Heart left ventricle (tissue), 16 donors: ENCODE measurements at places on chromosomes 5 and 9. TPM values are rescaled to one million over a fixed set of nuclear protein-coding genes. Genes with fewer than 3 reads are reported as not detected.

Gene PTGER4
- 2.1 TPM for polyA plus RNA-seq

Gene TNC
- polyA plus RNA-seq: 0.53 TPM

Gene DEPDC1B
- polyA plus RNA-seq: 0.10 TPM

Gene CER1
- not detected for polyA plus RNA-seq

Gene PCDHA5
- polyA plus RNA-seq: 0.04 TPM

Gene QRFP
- not detected for polyA plus RNA-seq

Gene LHX3
- polyA plus RNA-seq: not detected

GRCh38 chr5:60826653-60827052, 17.4 kb downstream of the ELOVL7 start:
- DNase-seq: no peak

GRCh38 chr9:108783326-108783725, 72.5 kb downstream of the ACTL7B start:
- DNase-seq: peak; percentile 27

- DNase-seq: no peak
Observed at GRCh38 chr5:119123280-119123679, 52.4 kb downstream of the DMXL1 start.

DNA sequence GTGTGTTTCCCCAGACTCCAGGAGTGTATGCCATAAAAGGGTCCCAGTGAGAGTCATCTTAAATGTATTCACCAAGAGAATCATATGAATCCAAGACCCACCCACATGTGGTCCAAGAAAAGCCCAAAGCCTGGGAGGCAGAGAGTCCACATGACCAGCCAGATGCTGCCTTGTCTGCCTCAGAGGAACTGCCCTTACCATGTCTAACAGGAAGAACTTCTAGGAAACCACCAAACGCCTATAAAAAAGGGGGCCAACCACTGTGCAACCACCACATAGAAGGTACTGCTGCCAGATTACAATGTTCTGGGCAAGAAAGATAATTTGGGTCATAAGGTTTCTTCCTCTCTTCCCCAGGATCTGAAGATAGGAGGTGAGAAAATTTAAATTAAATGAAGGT, 129.8 kb upstream of the SLC24A2 start:
- no peak for DNase-seq

DNA sequence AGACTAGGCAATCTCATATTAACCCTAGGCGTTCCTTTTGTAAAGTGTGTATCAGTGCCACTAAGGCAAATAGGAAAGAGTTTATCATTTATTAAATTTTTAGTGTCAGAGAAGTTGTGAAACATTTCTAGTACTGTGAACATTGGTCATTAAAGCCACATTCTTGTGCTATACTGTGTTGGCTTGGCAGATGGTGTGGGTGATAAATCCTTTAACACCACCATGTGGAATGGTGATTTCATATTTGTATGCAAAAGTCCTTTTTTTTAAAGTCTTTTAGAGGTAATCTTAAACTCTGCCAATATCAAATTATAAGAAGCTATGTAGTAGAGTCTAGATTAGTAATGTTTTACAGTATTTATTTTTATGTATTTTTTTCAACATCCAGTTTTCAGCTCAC, 18.1 kb downstream of the SLC12A2 start:
- no peak for DNase-seq

DNA sequence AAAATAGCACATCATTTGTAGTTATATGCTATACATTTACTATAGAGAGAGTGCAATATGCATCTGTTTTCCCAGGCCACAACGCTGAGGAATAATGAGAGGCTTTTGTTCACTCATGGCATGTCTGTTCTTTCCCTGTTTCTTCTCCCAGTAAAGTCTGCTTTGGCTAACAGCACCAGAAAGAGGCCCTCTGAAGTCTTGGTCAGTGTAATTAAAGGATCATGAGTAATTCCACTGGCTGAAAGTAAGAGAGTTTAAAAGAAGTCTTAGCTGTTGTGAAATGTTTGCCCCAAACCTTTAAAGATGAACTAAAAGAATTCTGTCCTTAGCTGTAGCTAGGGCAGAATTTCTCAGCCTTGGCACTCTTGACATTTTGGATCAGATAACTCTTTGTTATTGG, 228.8 kb downstream of the TLE4 start:
- DNase-seq: no peak

DNA sequence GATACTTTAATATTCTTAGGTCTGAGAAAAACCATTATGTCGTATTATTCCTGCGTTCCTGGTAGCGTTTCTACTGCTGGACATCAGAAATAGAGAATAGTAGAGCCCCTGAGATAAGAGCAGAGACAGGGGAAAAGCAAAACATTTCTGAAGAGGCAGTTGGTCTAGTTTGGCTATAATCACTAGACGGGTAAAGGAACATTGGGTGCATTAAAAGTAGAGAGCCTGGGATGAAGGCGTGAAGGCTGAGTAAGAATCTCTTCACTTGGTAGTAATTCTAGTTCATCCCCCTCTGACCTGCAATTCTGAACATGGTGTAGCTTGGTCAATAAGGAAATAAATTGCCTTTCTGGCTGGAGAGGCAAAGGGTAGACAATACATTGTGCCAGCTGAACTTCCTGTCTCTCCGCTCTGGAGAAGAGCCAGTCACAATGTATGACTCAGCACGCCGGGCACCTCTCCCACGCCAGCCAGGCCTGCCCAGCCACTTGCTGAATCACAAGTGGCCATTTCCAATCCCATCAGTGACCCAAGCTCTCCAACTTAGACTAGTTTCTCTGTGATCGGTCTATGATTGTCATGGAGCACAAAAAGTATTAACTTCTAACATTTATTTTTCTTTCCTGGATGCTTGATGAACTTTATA, 75.4 kb downstream of the STK32A start:
- DNase-seq: peak; percentile 65

- no peak for DNase-seq
Observed at GRCh38 chr5:169272731-169273427, 28.1 kb downstream of the SLIT3 start.

GRCh38 chr9:133606708-133607025, 2.5 kb downstream of the FAM163B start:
- DNase-seq: no peak

DNA sequence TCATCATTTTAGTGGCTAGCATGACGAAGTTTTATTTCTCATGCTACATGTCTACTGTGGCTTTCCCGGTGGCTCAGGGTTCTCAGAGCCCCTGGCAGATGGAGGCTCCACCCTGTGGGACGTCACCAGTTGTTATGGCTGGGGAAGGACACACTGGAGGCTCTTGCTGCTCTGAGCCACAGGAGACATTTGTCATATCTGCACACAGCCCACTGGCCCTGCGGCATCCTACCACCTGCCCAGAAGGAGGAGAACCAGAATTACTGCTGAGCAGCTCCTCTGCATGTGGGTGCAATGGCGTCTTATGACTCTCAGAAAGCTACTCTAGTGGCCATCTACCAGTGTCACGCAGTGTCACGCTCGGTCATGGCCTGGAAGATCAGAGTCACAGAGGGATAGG, 6.6 kb downstream of the OR13J1 start:
- DNase-seq: no peak

GRCh38 chr9:70602321-70603019, 188.0 kb upstream of the KLF9 start:
- peak; percentile 50 for DNase-seq

DNA sequence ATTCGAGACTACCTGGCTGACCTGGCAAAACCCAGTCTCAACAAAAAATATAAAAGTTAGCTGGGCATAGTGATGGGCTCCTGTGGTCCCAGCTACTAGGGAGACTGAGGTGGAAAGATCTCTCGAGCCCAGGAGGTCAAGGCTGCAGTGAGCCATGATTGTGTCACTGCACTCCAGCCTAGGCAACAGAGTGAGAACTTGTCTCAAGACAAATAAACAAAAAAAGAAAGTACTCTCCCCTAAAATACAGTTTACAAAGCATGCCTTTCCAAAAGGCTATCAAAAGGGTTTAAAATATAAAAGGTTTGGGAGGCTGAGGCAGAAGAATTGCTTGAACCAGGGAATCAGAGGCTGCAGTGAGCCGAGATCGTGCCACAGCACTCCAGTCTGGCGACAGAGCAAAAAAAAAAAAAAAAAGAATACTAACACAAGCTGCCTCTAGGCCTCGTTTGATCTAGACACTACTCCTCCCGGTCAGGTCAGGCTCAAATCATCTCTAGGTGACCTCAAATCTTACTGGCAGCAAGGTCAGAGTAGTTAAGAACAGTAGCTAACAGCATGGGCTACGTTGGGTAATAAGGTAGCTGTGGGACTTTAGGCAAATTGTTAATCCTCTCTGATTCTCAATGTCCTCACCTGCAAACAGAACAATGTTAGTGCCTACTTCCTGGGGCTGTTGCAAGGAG, 9.3 kb downstream of the NAIF1 start:
- DNase-seq: no peak

- DNase-seq: no peak
Observed at GRCh38 chr5:40614923-40615585, 64.7 kb upstream of the PTGER4 start.

DNA sequence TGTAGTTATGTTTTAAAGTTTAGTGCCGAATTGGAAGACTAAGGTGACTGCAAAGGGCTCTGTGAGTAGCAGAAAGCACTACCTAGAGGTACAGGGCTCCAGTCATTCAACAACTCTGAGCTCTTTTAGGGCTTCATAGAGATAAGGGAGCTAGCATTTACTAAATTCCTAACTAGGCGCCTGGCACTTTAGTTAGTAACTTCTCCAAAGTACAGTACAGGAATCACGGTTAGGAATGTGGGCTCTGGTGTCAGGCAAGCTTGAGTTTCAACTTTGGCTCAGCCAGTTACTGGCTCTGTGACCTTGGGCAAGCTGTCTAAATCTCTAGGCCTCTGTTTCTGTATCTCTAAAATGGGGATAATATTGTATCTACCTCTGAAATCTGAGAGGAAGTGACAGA, 115.3 kb downstream of the SLIT3 start:
- DNase-seq: no peak

DNA sequence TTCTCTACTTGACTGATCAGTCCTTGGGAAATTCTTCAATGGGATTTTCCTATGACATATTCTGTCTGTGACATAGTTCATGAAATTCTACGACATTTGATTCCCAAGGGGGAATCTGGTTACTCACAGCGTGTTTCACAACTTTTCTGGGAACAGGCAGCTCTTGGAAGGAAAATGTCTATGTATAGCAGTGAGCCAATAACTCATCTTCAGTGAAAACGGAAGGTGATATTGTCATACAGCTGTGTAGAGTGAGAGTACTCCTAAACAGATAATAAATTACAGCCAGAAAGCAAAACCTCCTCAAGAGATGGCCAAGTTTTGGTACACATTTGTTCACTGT, 91.4 kb downstream of the C9orf152 start:
- no peak for DNase-seq

GRCh38 chr5:91110686-91111085, 272.4 kb downstream of the ARRDC3 start:
- DNase-seq: no peak

DNA sequence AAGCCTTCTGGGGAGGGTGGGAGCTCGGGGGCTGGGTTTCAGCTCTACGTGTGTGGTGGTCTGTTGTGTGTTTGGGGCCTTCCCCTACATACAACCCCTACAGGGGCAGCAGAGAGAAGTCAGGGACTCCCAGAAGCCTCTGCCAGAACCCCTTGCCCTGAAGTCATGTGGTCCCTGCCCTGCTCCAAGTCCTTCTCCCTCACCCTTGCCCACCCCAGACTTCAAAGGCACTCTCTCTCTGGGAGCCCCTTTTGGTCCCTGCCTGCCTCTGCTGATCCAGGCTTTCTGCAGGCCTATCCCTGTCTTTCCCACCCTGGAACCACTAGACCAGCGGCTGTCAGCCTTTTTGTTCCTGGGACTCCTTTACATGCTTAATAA, 61.1 kb upstream of the PSD2 start:
- DNase-seq: no peak

DNA sequence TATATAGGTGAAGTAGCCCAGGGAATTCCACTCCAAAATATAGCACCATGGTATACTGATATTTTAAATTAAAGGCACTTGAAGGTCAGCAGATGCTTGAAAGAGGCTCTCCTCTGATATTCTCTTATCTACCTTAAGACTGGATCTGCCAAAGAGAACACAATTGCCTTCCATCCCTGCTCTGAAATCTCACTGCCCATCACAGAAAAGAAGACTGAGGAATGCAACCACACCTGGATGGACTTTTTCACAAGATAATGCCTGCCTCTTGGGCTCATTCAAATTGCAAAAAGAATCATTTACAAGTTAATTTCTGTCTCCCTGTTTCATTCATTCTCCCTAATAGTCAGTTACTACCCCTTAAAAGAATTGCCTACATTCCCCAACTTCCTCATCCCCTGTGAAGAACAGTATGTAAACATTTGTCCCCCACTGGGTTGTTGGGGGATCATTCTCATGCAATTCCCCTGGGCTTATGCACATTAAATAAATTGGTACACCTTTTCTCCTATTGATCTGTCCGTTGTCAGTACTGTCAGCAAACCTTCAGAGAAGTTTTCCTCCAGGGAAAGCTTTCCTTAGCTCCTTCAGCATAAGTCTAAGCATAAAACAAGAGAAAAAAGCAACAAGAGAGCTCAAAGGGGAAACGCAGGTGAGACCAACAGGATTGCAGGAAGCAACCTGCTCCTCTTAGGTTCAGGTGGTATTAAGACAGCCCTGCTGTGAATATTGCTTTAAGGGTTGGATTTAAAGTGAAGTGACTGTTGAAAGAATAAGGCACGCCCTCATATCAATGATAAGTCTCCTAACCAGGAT, 171.4 kb upstream of the SLC30A5 start:
- no peak for DNase-seq

DNA sequence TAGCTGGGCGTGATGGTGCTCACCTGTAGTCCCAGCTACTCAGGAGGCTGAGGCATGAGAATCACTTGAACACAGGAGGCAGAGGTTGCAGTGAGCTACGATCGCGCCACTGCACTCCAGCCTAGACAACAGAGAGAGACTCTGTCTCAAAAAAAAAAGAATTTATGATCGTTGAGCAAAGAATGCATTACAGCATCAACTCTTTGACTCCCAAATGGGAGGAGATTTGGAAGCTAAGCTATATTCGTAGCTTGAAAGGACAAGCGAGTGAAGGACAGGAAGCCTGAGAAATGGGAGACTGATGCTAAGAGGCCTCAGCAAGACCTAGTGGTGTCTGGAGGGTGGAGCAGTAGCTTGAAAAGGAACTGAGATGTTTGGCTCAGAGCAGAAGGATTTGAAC, 10.3 kb upstream of the CCIN start:
- no peak for DNase-seq

DNA sequence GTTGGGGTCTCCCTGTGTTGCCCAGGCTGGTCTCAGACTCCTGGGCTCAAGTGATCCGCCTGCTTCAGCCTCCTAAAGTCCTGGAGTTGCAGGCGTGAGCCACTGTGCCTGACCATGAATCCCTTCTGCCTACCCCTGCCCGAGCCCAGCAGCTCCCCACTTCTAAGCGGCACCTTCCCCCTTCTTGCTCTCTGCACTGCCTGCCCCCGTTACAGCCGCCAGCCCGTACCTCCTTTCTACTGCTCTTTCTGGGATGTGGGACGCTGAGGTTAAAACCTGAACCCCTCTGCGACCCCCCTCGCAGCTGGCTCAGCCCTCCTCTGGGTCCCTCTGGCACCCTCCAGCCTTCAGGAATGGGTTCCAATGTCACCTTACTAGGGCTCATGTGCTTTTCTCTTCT, 249.6 kb downstream of the PBX3 start:
- no peak for DNase-seq
